ENCODE measurements at places on chromosomes 12 and 14.

GRCh38 chr12:109738878-109739665, 25.4 kb downstream of the FAM222A start:
- no peak for DNase-seq

- DNase-seq, result no peak
Observed at GRCh38 chr12:96215919-96216273, 21.7 kb downstream of the ELK3 start.

DNA sequence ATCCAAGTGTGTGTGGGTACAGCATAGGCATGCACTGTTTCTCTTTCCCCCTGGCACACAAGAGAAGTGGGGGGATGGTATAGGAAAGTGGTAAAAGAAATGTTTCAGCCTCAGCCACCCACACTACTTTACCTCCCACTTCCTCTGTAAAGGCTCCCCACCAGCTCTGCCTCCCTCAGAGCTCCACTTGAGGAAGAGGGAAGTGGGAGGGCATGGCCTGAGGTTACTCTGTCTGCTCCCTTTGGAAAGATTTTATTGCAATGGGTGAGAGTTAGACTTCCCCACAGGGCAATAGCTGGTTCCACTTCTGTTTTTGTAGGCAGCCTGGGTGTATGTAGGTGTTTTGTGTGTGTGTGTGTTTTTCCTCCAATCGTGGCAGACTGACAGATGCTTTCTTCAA, 145.3 kb downstream of the SSPN start:
- DNase-seq, result no peak

DNA sequence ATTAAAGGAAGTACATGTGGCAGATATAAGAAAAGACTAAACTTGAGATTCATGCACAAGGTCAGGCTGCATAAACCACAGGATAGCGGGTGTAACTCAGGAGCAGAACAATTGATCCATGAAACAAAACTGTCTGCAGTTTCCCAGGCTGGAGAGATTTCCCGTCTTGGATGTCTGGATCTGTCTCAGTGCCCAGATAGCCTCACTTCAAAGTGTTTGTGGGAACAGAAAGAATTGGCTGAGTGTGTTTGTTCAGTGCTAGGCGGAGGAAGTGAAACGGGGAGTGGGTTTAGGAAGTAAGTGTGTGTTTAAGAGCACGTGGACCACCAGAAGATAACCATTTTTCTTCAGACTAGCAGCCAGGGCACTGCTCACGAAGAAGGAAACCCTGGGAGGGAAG, 1.4 kb upstream of the RNASE10 start:
- DNase-seq, result no peak

DNA sequence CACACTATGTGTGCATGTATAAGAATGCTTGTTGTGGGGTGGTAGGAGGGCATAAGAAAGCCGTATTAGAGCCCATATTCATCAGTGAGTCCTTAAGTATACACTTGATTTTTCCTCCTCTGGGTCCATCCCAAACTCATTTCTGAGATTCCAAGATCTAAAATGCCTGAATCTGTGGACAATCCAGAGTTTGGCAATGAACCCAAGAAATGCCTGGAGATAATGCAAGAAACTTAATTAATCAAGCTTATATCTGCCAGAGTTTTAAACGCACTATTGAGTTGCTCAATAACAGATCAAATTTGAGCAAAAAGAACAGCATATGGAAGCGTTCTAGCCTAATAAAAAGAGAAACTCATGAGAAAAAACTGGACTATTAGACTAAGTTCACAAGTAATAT, 143.4 kb upstream of the NAV3 start:
- no peak for DNase-seq

DNA sequence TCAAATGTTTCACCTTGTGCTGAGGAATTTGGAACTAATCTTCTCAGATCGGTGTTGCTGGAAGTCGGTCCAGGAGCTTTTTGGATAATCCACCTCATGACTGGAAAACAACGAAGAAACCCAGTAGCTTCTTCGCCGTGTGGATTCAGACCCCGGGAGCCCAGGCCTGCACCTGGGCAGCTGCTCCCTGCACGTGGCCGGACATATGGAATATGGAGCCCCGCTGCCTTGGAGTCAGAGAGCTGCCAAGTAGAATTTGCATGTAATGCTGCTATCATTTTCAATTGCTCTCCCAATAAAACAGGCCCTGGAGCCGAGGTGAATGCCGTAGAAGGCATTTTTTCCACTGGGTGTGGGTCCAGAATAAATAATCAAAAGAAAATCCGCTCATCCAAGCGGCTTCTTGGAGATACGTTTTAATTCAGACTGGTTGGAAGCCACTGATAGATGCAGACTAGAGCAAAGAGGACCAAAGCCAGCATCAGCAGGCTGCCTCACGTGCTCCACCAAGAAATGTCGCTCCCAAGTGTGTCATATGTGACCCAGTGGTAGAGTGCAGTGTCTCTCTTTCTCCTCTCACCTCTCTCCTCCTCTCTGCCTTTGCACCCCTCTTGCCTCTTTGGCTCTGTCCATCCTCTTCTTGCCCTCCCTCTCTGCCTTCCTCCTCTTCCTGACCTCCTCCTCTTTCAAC, 115.3 kb downstream of the ZNF664 start:
- DNase-seq, result no peak

DNA sequence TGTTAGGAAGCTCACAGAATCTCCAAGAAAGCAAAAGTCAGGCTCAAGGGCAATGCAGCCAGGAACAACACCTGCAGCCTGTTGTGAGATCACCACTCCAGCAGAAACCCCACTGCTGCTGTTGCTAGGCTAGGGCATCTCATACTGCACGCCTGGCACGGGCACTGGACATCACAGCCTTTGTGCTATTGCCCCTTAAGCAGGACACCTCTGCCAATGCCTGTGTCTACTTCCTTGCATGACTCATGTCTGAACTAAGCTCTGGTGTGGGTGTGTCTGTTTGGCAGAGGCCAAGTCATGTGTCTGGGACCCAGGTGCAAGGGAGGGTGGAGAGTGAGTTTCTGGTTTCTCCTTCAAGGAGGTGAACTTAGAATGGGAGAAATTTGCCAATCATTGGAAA, 10.0 kb upstream of the DDX47 start:
- DNase-seq, result no peak

GRCh38 chr12:120439646-120440247, 1.8 kb downstream of the COX6A1 start:
- peak; percentile 56 for DNase-seq

DNA sequence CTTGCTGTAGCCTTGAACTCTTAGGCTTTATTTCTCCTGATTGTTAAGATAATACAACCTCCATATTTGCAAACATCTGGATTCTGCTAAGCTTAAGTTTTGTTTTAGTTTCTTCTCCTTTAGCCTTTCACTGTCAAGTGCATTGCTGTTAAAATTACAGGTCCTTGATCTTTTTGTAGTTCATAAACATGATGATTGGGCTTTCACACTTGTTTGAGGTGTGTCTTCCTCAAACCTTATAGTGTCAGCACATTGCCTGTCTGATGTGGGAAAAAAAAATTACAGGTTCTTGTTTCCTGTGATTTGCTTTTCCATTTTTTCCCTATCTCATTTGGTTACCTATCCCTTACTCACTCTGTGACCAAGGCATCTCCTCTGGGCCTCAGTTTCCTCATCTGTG, 59.2 kb downstream of the BICDL1 start:
- no peak for DNase-seq

DNA sequence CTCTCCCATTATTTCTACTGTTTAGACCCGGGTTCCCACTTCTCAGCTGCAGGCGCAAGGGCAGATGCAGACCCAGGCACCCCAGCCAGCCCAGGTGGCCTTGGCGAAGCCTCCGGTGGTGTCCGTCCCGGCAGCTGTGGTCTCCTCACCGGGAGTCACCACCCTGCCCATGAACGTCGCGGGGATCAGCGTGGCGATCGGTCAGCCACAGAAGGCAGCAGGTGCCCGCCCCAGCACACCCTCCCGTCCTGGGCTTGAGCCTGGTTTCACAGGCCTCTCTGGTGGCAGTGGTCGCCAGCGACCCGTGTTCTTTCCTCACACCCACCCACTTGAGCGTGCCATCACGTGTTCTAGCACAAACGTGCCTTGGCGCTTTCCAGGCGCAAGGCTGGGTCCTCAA, 77.4 kb downstream of the DDX51 start:
- no peak for DNase-seq

GRCh38 chr14:75418850-75419768, 8.7 kb upstream of the JDP2 start:
- no peak for DNase-seq

DNA sequence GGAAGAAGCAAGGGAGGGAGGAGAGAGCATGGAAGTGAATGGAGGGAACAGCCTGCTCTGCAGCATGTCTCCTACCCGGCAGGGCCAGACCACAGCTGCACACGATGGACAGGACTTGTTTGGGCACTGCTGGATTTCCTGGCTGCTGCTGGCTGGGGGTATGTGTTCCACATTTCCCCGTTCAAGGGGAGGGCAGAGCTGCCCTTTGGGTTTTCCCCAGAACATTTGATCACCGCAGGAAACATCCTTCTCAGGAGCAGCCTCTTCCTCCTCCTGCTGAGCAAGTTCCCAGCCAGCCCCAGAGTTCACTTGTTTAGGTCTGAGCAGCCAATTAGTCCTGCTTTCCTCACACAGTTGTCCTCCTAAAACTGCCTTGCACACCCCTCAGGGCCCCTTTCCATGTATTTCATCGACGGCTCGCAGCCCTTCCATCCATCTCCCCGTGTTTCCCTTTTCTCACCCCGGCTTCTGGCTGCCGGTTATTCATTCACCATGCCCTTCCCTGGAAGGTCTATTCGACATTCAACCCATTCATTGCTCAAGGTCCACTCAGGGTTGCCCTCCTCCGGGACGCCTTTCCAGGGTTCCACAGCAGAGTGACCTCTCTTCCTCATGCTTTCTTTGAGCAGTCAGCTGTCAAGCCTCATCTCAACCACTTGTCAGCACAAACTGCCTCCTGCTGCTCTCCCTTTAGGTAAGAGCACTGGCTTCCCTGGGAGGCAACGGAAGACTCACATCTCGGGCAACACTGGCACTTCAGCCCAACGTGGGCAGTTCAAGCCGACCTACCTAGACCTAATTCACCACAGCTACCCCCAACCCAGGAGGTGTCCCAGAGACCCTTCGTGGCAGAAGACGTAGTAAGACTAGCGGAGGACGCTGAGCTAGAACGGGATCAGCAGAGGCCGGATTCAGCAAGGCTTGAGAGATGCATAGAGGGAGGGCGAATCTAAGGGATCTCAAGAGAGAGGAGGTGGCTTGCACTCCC, 20.1 kb upstream of the ANO2 start:
- DNase-seq, result no peak

DNA sequence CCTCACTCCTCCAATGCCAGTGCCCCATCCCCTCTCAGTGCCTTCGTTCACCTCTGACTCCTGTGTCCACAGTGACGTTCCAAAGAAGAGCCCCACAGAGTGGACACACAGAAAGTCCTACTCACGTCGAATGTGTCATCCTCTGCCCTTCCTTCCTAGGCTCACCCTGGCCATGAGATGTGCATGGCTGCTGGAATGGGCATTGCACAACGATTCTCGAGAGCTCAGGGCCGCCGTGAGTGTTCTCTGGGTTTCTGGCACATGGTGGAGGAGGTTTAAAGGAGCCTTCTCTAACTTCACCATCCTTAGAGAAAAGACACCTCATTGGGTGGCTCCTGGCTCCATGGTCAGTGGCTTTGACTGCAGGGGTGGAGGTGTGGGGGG, 12.8 kb upstream of the CEP170B start:
- DNase-seq, result no peak

GRCh38 chr14:69711065-69711464, 55.9 kb upstream of the SRSF5 start:
- DNase-seq, result no peak

DNA sequence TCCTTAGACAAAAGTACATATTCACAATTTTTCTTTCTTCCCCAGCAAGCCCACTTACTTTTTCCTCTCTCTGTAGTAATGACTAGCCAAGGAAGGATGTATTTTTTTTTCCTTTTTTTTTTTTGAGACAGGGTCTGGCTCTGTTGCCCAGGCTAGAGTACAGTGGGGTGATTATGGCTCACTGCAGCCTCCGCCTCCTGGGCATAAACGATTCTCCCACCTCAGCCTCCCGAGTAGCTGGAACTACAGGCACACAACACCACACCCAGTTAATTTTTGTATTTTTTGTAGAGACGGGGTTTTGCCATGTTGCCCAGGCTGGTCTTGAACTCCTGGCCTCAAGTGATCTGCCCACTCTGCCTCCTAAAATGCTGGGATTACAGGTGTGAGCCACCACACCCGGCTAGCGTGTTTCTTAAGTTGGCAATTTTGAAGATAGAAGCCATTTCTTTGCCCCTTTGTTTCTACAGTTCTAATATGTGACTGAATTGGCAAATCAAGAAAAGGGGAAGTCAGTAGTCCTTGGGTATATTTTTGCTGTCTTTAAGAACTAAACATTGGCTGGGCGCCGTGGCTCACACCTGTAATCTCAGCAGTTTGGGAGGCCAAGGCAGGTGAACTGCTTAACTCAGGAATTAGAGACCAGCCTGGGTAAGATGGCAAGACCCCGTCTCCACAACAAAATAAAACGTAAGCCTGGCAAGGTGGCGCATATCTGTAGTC, 3.2 kb upstream of the NACA start:
- DNase-seq, result no peak

- DNase-seq, result no peak
Observed at GRCh38 chr14:92675421-92675820, 73.0 kb downstream of the LGMN start.

DNA sequence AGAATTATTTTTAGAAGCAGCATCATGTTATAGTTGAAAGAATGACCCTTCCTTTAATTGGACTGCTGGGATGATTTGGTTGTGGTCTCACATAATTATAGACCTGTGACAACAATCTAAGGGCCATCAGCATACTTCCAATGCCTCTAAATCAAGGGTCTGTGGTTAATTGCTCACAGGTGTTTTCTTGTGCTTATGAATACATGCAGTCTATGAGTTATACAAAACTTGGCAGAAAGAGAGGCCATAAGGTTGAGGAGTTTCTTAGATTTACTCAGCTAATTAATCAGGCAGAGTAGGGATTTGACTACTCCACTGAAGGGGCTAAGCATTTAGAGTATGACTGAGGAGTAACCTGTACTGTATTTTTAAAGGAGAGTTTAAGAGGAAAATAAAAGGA, 37.0 kb upstream of the FRMD6 start:
- no peak for DNase-seq

GRCh38 chr12:11827091-11828061, 177.9 kb downstream of the ETV6 start:
- no peak for DNase-seq

DNA sequence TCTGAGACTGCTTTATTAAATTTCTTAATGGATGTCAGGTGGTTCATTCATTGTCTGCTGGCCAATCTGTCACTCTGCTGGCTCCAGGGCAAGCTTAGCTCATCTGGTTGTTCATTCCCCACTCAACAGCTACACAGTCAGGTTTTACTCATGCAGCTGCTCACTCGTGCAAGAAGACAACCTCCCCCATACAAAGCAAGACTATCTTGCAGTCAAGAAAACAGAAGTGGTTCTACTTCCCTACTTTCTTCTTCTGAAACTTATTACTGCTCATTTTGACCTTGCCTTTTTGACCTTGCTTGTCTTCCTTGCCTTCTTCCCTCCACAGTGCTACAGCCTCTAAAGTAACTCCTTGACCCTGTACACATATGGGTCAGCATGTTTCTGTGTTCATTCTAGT, 277.9 kb downstream of the SSPN start:
- no peak for DNase-seq

DNA sequence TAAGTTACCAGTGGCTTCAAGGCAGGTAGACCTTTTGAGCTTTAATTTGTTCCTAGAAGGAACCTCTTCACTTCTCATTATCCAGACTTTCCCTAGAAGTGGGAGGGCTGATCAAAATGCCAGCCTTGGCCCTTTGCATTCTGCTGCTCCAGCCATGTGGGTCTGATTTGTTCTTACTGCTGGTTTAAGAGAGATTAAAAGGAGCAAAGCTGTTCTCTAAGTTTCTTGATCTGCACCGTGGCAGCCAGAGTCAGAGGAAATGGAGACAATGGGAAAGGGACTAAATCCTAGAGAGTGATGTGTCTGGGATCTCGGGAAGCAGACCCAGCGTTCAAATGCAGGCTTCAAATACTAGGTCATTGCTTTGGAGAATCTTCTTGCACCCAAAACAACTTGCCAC, 759.7 kb downstream of the DIO2 start:
- no peak for DNase-seq

Measured in activated CD8-positive, alpha-beta memory T cell treated with anti-CD3 and anti-CD28 coated beads for 1 hour (primary cell).